Vagina (tissue), 2 donors: ENCODE measurements at places on chromosomes 7 and 10. TPM values are rescaled to one million over a fixed set of nuclear protein-coding genes. Genes with fewer than 3 reads are reported as not detected.

The CPA5 gene
- not detected for total RNA-seq

The C7orf57 gene
- not detected for total RNA-seq

The SPDYE18 gene
- 1.2 TPM for total RNA-seq

DNA sequence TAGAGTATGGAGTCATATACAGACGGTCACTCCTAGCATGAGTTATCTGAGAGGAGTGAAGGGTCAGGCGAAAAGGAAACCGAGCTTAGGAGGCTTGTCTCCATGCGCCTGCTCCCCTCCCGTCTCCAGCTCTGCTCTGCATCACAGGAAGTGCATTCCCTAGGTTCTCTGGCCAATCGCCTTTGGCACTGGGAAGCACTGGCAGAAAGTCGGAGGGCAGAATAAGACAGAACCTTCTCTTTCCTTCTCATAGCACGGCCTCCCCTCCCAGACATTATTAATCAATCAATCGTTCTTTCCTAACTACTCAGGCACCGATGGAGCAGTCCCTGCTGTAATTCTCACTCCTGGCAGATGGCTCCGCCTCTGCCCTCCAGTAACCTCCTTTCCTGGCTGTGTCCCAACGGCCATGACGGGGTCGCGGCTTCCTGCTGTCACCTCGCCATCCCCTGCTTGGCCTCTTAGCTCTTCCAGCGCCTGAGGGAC, 177.1 kb downstream of the FRMD4A start:
- H3K4me1 ChIP-seq, result no peaks in the 10 kb centered on the region
- no peaks in the 10 kb centered on the region for H3K27me3 ChIP-seq
- DNase-seq, result no peak
- H3K36me3 ChIP-seq, result no peaks in the 10 kb centered on the region
- no peak overlapping the region for H3K4me3 ChIP-seq
- no peak overlapping the region for H3K27ac ChIP-seq
